Hepatocyte (in vitro differentiated cells): ENCODE measurements at places on chromosomes 4 and X.

DNA sequence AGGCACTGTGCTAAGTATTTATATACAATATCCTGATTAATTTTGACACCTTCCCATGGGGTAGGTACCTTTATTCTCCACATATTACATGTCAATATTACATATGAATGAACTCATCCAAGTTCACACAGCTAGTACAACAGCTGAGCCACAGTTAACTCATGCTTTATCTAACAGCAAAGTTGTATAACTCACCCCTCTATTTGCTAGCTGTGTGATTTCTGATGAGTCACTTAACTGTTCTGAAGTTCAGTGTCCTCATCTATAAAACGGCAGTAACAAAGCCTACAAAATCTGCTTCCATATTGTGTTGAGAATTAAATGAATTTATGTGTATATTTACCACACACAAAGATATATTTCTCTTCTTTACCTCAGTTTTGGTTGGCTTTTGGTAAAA, 48.2 kb upstream of the KDR start:
- DNase-seq: no peak

- DNase-seq: no peak
These were observed 23.4 kb upstream of the KIAA1210 start for GRCh38 chrX:119151051-119151380.

DNA sequence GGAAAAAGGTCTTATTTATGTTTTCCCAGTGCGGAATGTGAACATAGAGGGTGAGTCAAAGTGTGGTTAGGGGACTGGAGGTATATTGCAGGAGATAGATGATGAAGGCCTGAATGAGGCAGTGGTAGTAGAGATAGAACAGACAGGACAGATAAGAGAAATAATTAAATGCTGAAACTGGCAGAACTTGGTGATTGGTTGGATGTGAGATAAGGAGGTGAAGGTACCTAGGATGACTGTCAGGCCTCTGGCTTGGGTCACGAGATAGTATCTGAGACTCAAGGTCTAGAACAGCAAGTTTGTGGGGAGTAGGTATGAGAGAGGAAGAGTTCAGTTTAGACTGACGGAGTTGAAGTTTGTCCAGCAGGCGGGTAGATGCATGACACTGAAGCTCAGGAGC, 3.5 kb downstream of the MND1 start:
- peak; percentile 8 for DNase-seq

DNA sequence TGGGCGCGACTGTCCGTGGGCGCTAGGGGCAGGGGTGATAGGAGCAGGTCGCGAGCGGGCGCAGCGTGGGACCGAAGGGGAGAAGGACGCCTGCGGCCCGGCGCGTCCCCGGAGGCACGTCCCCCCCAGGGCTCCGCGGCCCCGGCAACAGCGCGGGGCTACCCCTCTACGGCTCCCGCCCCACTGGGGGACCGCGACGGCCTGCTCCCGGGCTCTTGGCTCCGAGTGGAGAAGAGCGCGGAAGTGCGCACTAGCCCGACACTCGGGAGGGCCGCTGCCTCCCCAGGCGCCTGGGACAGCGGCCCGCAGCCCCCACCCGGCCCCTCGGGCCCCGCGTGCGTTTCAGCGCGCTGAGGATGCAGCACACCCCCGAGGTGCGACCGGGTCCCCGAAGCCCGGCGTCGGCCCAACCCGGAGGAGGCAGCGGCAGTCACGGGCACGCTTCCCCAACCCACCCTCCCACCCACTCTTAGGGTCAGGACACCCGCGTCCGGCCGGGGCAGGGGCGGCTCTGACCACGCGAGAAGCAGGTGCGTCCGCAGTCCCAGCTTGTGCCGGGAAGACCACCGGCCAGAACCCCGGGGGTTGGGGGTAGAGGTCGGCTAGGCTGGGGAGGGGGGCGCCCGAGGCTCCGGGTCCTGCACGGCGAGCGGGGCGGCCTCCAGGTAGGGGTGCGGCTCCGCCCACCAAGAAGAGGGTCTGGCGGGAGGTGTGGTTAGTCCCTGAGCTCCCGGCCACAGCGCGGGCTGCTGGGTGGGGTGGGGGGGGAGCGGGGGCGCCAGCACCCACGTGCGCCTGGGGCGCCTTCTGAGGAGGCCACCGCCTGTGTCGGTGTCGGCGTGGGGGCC, 18.5 kb upstream of the NAT8L start:
- DNase-seq: no peak

DNA sequence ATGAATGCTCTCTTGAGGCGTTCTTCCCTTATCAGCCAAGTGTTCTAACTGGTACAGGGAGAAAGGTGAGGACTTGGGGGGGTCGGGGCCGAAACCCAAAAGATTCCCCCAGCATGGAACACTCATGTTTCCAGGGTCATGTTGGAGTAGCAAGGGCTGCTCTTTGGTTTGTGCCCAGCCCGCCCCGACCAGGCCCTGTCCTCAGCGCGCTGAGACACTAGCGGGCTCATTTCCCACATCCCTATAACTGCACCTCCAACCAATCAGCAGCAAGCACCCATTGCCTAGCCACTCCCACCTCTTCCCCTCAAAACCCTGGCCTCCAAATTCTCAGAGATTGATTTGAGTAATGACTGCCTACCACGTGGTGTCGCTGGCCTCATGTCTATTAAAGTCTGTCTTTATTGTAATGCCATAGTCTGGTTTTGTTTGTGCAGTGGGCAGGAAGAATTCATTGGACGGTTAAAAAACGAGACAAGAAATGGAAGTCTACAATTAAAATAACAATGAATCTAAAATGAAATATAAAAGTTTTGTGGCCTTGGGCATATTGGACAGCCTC, 1928.4 kb downstream of the STIM2 start:
- no peak for DNase-seq

DNA sequence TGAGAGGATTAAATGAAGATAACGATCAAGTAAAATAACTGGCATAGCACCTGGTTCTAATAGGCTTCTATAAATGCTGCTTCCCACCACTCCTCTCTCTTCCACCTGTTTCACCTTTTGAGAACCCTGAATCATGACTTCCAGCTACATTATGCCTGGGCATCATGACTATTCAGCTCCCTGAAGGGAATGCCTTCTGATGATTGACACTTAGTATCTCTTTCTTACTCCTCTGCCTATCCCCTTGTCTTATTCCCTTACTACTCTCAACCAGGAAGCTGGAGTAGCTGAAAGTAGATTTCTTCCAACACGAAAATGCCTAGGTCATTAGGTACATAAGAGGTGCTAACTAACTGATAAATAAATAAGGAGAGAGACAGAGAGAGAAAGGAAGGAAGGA, 24.7 kb upstream of the CXCL8 start:
- DNase-seq: no peak

DNA sequence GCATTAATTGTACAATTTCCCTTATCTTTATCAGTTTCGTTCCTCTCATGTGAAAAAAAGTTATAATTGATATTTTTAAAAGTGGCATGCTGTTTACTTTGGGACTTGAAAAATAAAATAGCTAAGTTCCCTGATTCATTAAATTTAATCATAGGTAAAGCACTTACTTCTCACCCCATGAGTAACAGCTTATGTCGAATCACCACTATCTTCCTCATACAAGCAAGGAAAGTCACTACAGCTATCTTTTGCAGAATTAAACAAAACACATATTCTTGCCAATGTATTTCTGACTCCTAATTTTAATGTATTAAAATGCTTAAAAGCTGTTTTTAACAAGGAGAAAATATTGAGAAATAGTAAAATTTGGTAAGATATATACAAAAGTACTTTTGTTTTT, 832.4 kb upstream of the PCDH10 start:
- no peak for DNase-seq

DNA sequence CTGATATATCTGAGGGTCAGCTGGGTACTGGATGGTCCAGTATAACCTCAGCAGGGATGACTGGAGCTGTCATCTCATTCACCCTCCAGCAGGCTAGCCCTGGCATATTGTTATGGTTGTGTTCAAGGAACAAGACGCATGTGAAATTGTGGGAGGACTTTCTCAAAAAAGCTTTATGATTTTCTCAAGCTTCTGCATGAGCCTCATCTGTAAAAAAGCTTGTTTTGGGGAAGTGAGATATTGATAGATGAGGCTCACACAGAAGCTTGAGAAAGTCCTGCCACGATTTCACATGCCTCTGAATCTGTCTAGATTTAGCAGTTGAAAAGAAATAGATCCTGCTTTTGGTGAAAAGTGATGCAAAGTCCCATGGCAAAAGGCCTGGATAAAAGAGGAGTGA, 93.4 kb downstream of the SPCS3 start:
- DNase-seq: no peak

- DNase-seq: no peak
These were observed 1043.1 kb upstream of the PABPC4L start for GRCh38 chr4:135244696-135245095.

GRCh38 chr4:70660106-70660505, 6.2 kb downstream of the JCHAIN start:
- no peak for DNase-seq

DNA sequence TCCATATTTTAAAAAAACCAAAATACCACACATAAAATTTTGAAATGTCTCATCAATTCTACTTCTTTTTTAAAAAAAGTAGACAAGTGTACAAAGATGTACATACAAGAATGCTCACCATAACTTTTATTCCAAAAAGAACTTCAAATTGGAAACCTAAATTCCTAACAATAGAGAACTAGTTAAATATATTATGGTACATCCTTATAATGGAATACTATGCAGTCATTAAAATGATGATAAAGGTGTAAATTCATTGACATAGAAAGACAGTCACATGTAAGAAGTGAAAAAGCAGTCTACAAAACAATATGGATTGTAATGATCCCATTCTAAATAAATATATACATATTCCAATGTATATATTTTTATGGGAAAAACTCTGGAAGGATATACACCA, 31.0 kb downstream of the RPS6KA3 start:
- DNase-seq: no peak

GRCh38 chr4:150063128-150063527, 15.1 kb upstream of the DCLK2 start:
- DNase-seq: no peak

DNA sequence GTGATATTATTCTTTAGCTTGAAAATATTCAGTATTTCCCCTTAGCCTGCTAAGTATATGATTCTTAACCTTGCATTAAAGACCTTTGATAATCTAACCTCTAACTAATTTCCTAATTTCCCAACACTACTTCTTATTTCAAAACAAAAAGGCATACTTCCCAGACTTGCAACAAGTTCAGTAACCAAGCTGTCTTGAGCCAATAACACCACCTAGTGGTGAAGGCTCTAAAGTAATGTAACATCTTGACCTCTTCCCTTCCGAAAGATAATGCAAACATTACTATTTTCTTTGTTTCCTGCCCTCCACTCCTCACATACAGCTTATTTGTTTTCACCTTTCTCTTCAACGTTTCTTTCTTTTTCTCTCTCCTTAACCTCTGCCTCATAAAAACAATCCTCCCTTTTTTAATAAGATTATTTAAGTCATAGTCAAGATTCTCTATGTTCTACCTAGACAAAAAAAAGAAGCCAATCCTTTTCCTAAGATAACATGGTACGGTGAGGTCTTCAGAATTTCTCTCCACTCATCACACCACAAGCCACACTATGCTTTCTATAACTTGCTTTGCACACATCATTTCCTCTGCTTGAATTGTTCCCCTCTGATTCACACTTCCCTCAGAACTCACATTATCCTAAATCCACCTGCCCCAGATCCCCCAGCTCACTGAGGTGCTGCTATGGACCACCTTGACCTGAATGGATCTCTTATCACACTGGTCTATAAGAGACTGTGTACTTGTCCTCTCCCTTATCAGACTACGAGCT, 3.5 kb downstream of the FAT1 start:
- DNase-seq: peak; percentile 48

DNA sequence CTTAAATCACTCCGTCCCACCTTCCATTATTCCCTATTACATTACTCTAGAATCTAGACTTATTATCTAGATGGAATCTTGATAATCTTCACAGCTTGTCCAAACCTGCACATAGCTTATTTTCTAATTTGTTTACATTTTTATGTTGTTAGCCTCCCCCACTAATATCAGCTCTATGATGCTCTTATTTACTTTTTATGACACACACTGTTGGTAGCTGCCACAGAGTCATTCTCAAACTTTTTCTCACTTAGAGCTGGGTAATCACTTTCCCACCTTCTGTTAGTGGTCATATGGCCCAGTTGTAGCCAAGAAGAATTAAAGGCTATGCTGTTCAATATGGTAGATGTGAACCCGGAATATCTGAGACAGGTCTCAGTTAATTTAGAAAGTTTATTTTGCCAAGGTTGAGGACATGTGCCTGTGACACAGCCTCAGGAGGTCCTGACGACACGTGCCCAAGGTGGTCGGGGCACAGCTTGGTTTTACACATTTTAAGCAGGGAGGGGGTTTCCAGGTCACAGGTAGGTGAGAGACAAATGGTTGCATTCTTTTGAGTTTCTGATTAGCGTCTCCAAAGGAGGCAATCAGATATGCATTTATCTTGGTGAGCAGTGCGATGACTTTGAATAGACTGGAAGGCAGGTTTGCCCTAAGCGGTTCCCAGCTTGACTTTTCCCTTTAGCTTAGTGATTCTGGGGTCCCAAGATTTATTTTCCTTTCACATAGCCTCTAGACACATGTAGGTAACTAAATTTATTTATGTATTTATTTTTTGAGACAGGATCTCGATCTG, 7.0 kb upstream of the ADGRA3 start:
- no peak for DNase-seq
